ENCODE measurements at places on chromosomes 13 and 19.

DNA sequence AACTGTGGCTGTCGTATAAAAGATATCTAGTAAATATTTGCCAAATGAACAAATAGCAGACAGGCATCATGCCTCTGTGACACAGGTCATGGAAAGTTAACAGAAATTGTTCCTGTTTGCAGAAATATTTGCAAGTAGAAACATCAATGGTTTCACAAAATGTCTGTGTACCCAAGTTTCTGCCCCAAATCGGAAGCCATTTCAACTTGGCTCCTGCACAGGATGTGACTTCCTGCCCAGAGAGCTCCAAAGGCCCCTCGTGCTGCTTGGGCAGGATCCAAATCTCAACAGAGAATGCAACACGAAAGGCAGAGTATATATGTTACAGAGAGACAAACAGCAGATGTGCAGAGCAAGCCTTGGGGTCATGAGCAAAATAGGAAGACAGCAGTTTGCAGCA is 95.5 kb upstream of the SERP2 start:
- peak; percentile 43 for DNase-seq
- peaks cover 45% of the 10 kb centered on the region for H3K4me1 ChIP-seq
- peak overlapping the region; percentile 53 for H3K27ac ChIP-seq
- H3K4me3 ChIP-seq: no peak overlapping the region
- peaks cover 22% of the 10 kb centered on the region for H3K27me3 ChIP-seq

DNA sequence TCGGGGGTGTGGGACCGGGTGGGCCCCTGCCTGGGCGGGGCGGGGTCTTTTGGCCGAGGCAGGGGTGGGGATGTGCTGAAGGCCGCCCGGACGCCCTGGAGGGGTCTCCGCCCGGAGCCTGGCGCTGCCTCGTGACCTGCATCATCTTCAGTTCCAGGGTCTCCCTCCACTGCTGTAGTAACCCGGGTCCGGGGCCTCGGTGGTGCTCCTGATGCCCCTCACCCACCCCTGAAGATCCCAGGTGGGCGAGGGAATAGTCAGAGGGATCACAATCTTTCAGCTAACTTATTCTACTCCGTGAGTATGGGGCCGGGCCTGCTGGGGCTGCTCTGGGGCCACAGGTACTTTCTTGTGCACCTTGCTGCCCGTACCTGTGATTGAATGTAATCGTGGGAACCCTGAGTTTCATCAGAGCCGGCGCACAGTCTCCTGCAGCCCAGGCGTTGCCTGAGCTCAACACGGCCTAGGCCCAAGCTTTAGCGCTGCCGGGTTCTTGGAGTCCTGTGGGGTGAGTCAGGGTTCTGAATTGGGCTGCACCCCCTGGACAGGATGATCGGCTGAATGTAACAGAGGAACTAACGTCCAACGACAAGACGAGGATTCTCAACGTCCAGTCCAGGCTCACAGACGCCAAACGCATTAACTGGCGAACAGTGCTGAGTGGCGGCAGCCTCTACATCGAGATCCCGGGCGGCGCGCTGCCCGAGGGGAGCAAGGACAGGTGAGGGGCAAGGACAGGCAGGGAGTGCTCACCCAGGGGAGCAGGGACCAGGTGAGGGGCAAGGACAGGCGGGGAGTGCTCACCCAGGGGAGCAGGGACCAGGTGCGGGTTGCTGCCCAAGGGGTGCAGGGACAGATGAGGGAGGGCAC is 10.5 kb downstream of the PEAK3 start:
- H3K36me3 ChIP-seq: peaks cover 23% of the 10 kb centered on the region
- DNase-seq: no peak
- H3K4me1 ChIP-seq: peaks cover 48% of the 10 kb centered on the region
- peak overlapping the region; percentile 90 for H3K27ac ChIP-seq
- peak overlapping the region; percentile 87 for H3K4me3 ChIP-seq

DNA sequence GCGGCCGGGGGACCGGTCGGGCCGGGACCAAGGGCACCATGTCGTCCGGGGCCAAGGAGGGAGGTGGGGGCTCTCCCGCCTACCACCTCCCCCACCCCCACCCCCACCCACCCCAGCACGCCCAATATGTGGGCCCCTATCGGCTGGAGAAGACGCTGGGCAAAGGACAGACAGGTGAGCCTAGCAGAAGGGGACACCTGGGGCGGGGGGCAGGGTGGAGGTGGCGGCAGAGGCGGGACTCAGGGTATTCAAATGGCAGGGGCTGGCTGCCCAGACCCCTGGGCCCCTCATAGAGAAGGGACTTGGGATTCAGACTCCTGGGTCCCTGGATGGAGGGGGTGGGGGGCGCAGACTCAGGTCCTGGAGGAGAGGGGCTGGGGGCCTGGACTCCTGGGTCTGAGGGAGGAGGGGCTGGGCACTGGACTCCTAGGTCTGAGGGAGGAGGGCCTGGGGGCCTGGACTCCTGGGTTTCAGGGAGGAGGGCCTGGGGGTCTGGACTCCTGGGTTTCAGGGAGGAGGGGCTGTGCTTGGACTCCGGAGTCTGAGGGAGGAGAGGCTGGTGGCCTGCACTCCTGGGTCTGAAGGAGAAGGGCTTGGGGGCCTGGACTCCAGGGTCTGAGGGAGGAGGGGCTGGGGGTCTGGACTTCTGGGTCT is 735 bp downstream of the BRSK1 start:
- peaks cover 21% of the 10 kb centered on the region for H3K27me3 ChIP-seq
- H3K4me3 ChIP-seq: no peak overlapping the region
- H3K27ac ChIP-seq: no peak overlapping the region
- peaks cover 3% of the 10 kb centered on the region for H3K36me3 ChIP-seq

- DNase-seq: no peak
- H3K4me1 ChIP-seq: no peaks in the 10 kb centered on the region
- no peaks in the 10 kb centered on the region for H3K27me3 ChIP-seq
- no peaks in the 10 kb centered on the region for H3K36me3 ChIP-seq
Measured at GRCh38 chr13:94073007-94073744, 406.3 kb downstream of the DCT start.

DNA sequence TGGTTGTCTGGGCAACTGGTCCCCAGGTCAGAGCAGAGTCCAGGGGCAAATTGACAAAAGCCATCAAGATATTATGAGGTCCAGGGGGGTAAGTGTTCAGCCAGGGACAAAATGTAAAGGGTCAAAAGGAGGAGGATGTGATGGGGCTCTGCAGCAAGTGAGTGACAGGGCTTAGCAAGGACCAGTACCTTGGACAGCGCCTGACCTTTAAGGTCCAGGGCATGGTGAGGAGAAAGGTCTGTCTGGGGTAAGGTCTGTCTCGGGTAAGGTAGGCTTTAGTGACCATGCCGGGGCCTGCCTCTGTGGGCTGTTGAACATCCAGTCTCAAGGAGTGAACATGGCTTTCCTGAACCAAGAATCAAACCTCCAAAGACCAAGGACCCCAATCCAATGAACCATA is 6.3 kb upstream of the ZNF358 start:
- no peaks in the 10 kb centered on the region for H3K36me3 ChIP-seq
- H3K27ac ChIP-seq: no peak overlapping the region
- peak; percentile 53 for DNase-seq
- peaks cover 59% of the 10 kb centered on the region for H3K27me3 ChIP-seq
- H3K4me1 ChIP-seq: peaks cover 13% of the 10 kb centered on the region
- no peak overlapping the region for H3K4me3 ChIP-seq

DNA sequence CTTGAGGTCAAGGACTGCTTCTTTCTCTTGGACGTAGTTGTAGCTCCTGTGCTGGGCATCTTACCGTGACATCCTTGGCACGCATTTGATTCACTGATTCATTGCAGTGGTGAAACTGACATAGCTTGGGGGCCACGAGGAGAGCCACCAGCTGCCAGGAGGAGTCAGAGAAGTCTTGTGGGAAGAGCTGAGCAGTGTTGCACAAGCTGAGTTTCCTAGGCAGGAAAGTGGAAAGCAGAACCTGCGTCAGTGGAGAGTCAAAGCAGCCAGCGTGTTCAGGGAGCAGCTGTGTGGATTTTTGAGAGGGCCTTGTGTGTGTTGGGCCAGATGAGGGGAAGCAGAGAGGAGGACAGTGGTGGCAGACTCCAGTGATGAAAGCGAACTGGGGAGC is 5.3 kb upstream of the GPR183 start:
- peak overlapping the region; percentile 74 for H3K27ac ChIP-seq
- no peak overlapping the region for H3K4me3 ChIP-seq
- peaks cover 90% of the 10 kb centered on the region for H3K4me1 ChIP-seq
- H3K27me3 ChIP-seq: no peaks in the 10 kb centered on the region
- no peak for DNase-seq

GRCh38 chr13:53126841-53127245 is 98.2 kb downstream of the OLFM4 start:
- no peak overlapping the region for H3K4me3 ChIP-seq
- no peaks in the 10 kb centered on the region for H3K36me3 ChIP-seq
- DNase-seq: no peak
- H3K27me3 ChIP-seq: no peaks in the 10 kb centered on the region
- H3K4me1 ChIP-seq: no peaks in the 10 kb centered on the region

GRCh38 chr19:54463531-54464043 is at the start of gene LENG9:
LENG9 (minus strand) TSS chr19:54463778; CDS start chr19:54463526, 252 bp downstream.
- peaks cover 37% of the 10 kb centered on the region for H3K4me1 ChIP-seq
- H3K27ac ChIP-seq: peak within 1 kb of the TSS; percentile 96
- peak within 1 kb of the TSS; percentile 76 for H3K4me3 ChIP-seq
- peaks cover 19% of the 10 kb centered on the region for H3K36me3 ChIP-seq
- H3K27me3 ChIP-seq: peaks cover 35% of the 10 kb centered on the region
- DNase-seq: peak; percentile 98

- H3K27ac ChIP-seq: no peak overlapping the region
- no peak for DNase-seq
- no peaks in the 10 kb centered on the region for H3K36me3 ChIP-seq
- peaks cover 5% of the 10 kb centered on the region for H3K27me3 ChIP-seq
- peaks cover 8% of the 10 kb centered on the region for H3K4me1 ChIP-seq
- H3K4me3 ChIP-seq: no peak overlapping the region
Measured at GRCh38 chr13:40139896-40140520, 484.5 kb downstream of the COG6 start.

DNA sequence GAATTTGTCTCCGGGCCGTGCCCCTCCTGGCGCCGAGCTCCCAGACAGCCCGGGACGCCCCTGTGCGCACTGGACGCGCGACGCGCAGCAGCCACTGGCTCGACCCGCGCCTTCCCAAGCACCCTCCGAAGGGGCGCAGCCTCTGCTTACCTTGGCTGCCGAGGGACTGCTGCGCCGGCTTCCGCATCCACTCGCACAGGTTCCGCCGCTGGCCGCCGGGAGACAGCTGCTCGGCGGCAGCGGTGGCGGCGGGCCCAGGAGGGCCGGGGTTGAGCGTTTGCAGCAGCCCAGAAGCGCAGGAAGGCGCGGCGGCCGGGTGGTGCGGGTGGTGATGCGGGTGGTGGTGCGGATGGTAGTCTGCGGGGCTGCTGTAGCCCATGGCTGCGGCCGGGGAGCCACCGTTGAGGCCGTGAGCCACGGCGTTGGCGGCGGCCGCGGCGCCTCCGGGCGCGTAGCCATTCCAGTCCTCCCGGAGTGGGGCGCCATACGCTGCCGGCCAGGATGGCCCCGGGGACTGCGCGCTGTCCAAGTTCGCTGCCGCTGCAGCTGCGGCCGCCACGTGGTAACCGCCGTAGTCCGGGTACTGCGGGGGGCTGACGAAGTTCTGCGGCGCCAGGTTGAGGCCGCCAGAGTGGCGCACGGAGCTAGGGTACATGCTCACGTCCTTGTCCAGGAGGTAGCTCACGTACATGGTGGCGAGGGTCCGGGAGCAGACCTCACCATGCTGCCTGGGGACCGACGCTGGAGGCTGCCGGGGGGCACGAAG is 616 bp downstream of the CDX2 start:
- H3K27me3 ChIP-seq: peaks cover 100% of the 10 kb centered on the region
- H3K4me3 ChIP-seq: no peak overlapping the region
- peaks cover 3% of the 10 kb centered on the region for H3K4me1 ChIP-seq
- no peak for DNase-seq
- H3K27ac ChIP-seq: no peak overlapping the region
- no peaks in the 10 kb centered on the region for H3K36me3 ChIP-seq

- H3K27ac ChIP-seq: peak overlapping the region; percentile 81
- peaks cover 25% of the 10 kb centered on the region for H3K36me3 ChIP-seq
- peaks cover 38% of the 10 kb centered on the region for H3K4me1 ChIP-seq
- no peaks in the 10 kb centered on the region for H3K27me3 ChIP-seq
- peak; percentile 36 for DNase-seq
- peak overlapping the region; percentile 82 for H3K4me3 ChIP-seq
Measured at GRCh38 chr19:4969772-4970531, 1.0 kb downstream of the KDM4B start.

GRCh38 chr19:3061182-3062161 is 823 bp downstream of the TLE5 start:
- peak overlapping the region; percentile 95 for H3K4me3 ChIP-seq
- H3K27ac ChIP-seq: peak overlapping the region; percentile 97
- H3K4me1 ChIP-seq: peaks cover 53% of the 10 kb centered on the region
- peak; percentile 87 for DNase-seq
- H3K27me3 ChIP-seq: no peaks in the 10 kb centered on the region
- peaks cover 36% of the 10 kb centered on the region for H3K36me3 ChIP-seq

DNA sequence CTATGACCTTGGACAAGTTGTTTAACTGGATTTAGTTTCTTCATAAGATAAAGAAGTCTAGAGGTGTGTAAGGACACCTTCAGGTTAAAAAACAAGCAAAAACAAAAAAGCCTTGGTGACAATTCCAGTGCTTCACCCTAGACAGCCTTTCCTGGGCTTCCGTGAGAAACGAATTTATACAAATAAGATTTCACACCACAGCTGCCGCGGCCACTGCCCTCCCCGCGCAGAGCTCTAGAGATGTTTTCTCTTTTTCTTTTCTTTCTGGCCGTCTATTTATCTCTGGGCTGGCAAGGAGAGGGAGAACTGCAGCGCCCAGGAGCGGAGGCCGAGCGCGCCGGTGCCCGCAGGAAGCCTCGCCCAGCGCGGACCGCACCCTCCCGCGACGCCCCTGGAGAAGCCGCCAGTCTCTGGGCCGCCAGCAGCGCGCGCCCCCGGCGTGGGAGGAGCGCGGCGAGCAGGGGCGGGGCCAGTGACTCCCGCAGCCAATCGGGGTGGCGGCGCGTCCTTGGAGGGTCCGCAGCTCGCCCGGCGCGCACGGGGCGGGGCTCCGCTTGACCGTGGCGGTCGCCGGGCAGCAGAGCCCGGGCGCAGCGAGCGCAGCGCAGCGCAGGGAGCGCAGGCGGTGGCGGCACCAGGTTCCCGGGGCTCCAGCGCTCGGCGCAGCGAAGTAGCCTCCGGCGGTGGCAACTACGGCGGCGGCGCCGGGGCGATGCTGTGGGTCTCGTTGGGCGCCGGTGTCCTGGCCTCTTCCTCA is 107.0 kb downstream of the RXFP2 start:
- no peaks in the 10 kb centered on the region for H3K36me3 ChIP-seq
- H3K4me1 ChIP-seq: peaks cover 20% of the 10 kb centered on the region
- H3K27ac ChIP-seq: peak overlapping the region; percentile 28
- H3K27me3 ChIP-seq: peaks cover 67% of the 10 kb centered on the region

- no peak overlapping the region for H3K4me3 ChIP-seq
- no peaks in the 10 kb centered on the region for H3K27me3 ChIP-seq
- no peaks in the 10 kb centered on the region for H3K4me1 ChIP-seq
- no peak overlapping the region for H3K27ac ChIP-seq
- H3K36me3 ChIP-seq: no peaks in the 10 kb centered on the region
Measured at GRCh38 chr13:79722885-79723445, 242.0 kb downstream of the NDFIP2 start.

- DNase-seq: no peak
- H3K27me3 ChIP-seq: no peaks in the 10 kb centered on the region
- peaks cover 4% of the 10 kb centered on the region for H3K4me1 ChIP-seq
- H3K36me3 ChIP-seq: peaks cover 11% of the 10 kb centered on the region
Measured at GRCh38 chr13:95740979-95741320, 64.0 kb downstream of the DNAJC3 start.

- peaks cover 40% of the 10 kb centered on the region for H3K4me1 ChIP-seq
- peak overlapping the region; percentile 99 for H3K27ac ChIP-seq
- H3K27me3 ChIP-seq: no peaks in the 10 kb centered on the region
- H3K36me3 ChIP-seq: peaks cover 38% of the 10 kb centered on the region
- DNase-seq: peak; percentile 71
Measured at GRCh38 chr19:10566658-10567410, 1.0 kb upstream of the KRI1 start.

All from activated naive CD4-positive, alpha-beta T cell treated with anti-CD3 and anti-CD28 coated beads, Interleukin-2, amount 10 ng/mL, durations not matched to agents 7 days and 5 days (primary cell).